Neural progenitor cell (in vitro differentiated cells): ENCODE measurements at places on chromosomes 11 and 22. TPM values are rescaled to one million over a fixed set of nuclear protein-coding genes. Genes with fewer than 3 reads are reported as not detected.

PARVA gene
- total RNA-seq, result 13.6 and 15.3 TPM in 2 replicates

DNA sequence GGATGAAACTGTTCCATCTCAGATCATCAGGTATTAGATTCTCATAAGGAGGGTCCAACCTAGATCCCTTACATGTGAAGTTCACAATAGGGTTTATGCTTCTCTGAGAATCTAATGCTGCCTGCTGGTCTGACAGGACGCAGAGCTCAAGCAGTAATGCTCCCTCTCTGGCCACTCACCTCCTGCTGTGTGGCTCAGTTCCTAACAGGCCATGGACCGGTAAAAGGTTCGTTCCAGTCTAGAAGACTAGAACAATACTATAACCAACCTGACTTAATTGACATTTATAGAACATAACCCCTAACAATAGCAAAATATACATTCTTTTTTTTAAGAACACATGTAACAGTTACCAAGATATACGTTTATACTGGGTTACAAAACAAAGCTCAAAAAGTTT is 45.8 kb downstream of the ATG16L2 start:
- H3K4me3 ChIP-seq, result no peak overlapping the region
- DNase-seq, result no peak
- no peak overlapping the region for H3K27ac ChIP-seq
- H3K36me3 ChIP-seq, result no peaks in the 10 kb centered on the region
- no peaks in the 10 kb centered on the region for H3K27me3 ChIP-seq

- peaks cover 34% of the 10 kb centered on the region for H3K4me1 ChIP-seq
- H3K4me3 ChIP-seq, result no peak overlapping the region
- H3K27ac ChIP-seq, result peak overlapping the region; percentile 79
- no peaks in the 10 kb centered on the region for H3K36me3 ChIP-seq
- peak; percentile 74 for DNase-seq
Measured at GRCh38 chr11:129215506-129216245, 23.6 kb upstream of the ARHGAP32 start.

DNA sequence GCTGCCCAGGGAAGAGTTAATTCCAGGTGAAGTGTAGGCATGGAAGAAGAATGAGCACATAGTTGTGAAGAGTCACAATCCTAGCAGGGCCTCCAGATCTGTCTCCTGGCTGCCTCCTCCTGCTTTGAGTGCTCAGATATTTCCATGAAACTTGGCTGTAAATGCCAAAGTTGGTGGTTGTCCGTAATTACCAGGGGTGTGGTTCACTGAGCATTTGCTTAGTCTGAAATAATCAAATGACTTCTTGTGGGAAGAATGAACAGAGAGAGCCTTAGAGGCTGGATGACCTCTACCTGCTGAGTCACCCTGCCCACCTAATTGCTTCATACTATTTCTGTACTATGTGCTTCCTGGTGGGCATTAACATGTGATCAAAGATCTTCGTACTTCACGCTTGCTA is 50.9 kb downstream of the APIP start:
- no peaks in the 10 kb centered on the region for H3K36me3 ChIP-seq
- H3K27me3 ChIP-seq, result no peaks in the 10 kb centered on the region
- no peaks in the 10 kb centered on the region for H3K4me1 ChIP-seq
- DNase-seq, result no peak

DNA sequence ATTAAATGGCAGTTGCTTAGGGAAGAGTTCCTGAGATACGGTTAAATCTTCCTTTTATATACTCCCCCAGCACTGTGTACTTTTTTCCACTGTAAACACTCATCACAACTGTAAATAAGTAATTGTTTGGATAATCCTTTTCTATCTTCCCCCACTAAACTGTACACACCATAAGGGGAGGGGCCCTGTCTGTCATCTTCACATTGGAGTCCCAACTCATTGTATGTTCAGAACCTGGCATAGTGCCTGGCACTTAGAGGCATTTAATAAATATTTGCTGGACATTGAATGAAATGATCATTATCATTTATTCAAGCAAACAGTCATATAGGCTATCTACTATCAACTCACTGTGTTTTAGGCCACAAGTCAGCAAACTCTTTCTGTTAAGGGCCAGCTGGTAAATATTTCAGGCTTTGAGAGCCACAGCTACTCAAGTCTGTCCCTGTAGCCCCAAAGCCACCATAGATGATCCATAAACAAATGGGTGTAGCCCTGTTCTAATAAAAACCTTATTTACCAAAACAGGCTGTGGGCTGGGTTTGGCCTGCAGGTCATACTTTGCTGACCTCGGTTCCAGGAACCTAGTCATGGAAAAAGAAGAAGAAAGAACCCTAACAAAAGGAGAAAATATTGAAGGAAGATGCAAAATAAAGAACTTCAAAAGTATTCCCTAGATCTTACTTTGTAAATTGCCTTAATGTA is 70.0 kb downstream of the AMOTL1 start:
- no peak for DNase-seq
- no peak overlapping the region for H3K4me3 ChIP-seq
- H3K27me3 ChIP-seq, result no peaks in the 10 kb centered on the region
- no peaks in the 10 kb centered on the region for H3K36me3 ChIP-seq

- H3K27ac ChIP-seq, result no peak overlapping the region
- no peaks in the 10 kb centered on the region for H3K4me1 ChIP-seq
- H3K4me3 ChIP-seq, result no peak overlapping the region
- no peaks in the 10 kb centered on the region for H3K27me3 ChIP-seq
Measured at GRCh38 chr11:28072321-28072720, 35.6 kb downstream of the KIF18A start.

GRCh38 chr22:38707984-38708383 is 2.2 kb downstream of the GTPBP1 start:
- H3K4me1 ChIP-seq, result peaks cover 34% of the 10 kb centered on the region
- DNase-seq, result no peak
- peak overlapping the region; percentile 88 for H3K4me3 ChIP-seq
- H3K27me3 ChIP-seq, result no peaks in the 10 kb centered on the region
- H3K36me3 ChIP-seq, result no peaks in the 10 kb centered on the region
- H3K27ac ChIP-seq, result no peak overlapping the region

GRCh38 chr22:50531546-50531961 is 1.7 kb upstream of the TYMP start:
- no peaks in the 10 kb centered on the region for H3K36me3 ChIP-seq
- peaks cover 20% of the 10 kb centered on the region for H3K4me1 ChIP-seq
- no peak for DNase-seq
- no peak overlapping the region for H3K27ac ChIP-seq
- peak overlapping the region; percentile 66 for H3K4me3 ChIP-seq

OSBP2 gene
- total RNA-seq, result 0.58 and 2.4 TPM in 2 replicates

WT1 gene
- not detected in 2 replicates for total RNA-seq

DNA sequence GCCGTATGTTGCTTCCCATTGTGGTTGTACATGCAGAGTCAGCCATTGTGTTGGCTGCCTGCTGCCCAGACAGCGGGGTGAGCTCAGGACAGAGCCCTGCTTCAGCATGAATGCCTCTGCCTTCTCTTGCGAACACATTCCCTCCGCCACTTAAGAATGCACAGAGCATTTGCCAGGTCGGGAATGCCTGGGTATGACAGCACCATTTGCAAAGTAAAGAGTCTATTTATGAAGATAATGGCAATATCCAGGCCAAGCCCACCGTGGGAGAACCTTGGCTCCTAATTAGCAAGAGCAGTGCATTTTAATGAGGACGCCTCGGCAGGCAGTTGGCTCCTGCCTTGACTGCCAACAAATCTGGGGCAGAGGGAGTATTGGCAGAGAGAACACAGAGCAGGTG is 62.5 kb upstream of the SORL1 start:
- peaks cover 16% of the 10 kb centered on the region for H3K4me1 ChIP-seq
- no peaks in the 10 kb centered on the region for H3K27me3 ChIP-seq
- DNase-seq, result peak; percentile 84
- H3K36me3 ChIP-seq, result no peaks in the 10 kb centered on the region

SELENOM gene
- 7.4 and 13.9 TPM in 2 replicates for total RNA-seq

- peak; percentile 84 for DNase-seq
- H3K36me3 ChIP-seq, result no peaks in the 10 kb centered on the region
- H3K27ac ChIP-seq, result no peak overlapping the region
- H3K4me3 ChIP-seq, result no peak overlapping the region
- H3K4me1 ChIP-seq, result peaks cover 7% of the 10 kb centered on the region
Measured at GRCh38 chr11:47152953-47153950, 23.4 kb downstream of the ARFGAP2 start.

ENTHD1 gene
- not detected in 2 replicates for total RNA-seq

DNA sequence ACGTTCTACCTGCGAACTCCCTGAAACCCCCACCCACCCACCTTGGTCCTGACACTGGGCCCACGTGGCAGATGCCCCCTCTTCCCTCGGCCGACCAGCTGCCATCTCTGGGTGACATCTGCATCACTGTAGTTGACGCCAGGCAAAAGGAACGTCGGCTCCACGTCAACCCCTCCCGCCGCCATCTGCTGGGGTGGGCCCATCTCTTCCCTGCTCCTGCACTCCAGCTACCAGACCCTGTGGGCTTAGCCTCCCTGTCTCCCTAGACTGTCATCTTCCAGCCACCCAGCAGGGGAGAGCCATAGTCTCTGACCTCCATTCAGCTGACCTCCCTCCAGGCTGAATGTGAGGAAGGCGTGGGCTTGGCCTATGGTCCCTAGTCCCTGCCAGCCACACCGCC is 21.4 kb downstream of the CHID1 start:
- no peak for DNase-seq
- no peaks in the 10 kb centered on the region for H3K27me3 ChIP-seq
- no peaks in the 10 kb centered on the region for H3K36me3 ChIP-seq
- no peak overlapping the region for H3K27ac ChIP-seq
- peaks cover 13% of the 10 kb centered on the region for H3K4me1 ChIP-seq
- no peak overlapping the region for H3K4me3 ChIP-seq

KDM4E gene
- total RNA-seq, result not detected in 2 replicates

GUCY1A2 gene
- 0.54 and 0.56 TPM in 2 replicates for total RNA-seq

GRCh38 chr11:71112454-71112853 is 139.9 kb downstream of the SHANK2 start:
- H3K27ac ChIP-seq, result no peak overlapping the region
- no peaks in the 10 kb centered on the region for H3K36me3 ChIP-seq
- peaks cover 17% of the 10 kb centered on the region for H3K4me1 ChIP-seq
- H3K4me3 ChIP-seq, result no peak overlapping the region
- H3K27me3 ChIP-seq, result no peaks in the 10 kb centered on the region

PDE2A gene
- total RNA-seq, result 0.11 and 2.3 TPM in 2 replicates

- H3K36me3 ChIP-seq, result no peaks in the 10 kb centered on the region
- no peak overlapping the region for H3K27ac ChIP-seq
- H3K27me3 ChIP-seq, result no peaks in the 10 kb centered on the region
- DNase-seq, result no peak
- no peak overlapping the region for H3K4me3 ChIP-seq
Measured at GRCh38 chr11:27280140-27280539, 82.9 kb downstream of the CCDC34 start.

- H3K4me1 ChIP-seq, result peaks cover 6% of the 10 kb centered on the region
- H3K27ac ChIP-seq, result no peak overlapping the region
- no peak overlapping the region for H3K4me3 ChIP-seq
- no peaks in the 10 kb centered on the region for H3K36me3 ChIP-seq
- no peaks in the 10 kb centered on the region for H3K27me3 ChIP-seq
- DNase-seq, result no peak
Measured at GRCh38 chr11:95544095-95544856, 245.3 kb downstream of the FAM76B start.

DNA sequence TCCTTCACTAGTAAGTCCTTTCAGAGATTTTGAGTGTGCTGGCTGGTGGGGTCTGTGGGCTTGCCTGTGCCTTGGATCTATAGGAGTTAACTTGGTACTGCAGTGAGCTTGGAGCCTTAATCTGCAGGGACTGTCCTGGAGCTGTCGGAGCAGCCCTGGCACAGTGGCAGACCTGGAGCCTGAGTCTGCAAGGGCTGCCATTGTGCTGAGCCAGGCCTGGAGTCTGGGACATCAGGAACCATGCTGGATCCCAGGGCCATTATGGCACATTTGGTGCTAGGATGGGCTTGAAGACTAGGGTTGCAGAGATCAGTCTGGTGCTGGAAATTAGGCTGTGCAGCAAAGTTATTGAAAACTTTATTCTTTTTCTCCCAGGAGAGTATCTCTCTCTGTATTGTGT is 665.4 kb downstream of the METTL15 start:
- H3K27ac ChIP-seq, result no peak overlapping the region
- H3K36me3 ChIP-seq, result peaks cover 3% of the 10 kb centered on the region
- no peak for DNase-seq
- no peak overlapping the region for H3K4me3 ChIP-seq
- no peaks in the 10 kb centered on the region for H3K4me1 ChIP-seq

MMP27 gene
- total RNA-seq, result not detected in 2 replicates
